ENCODE measurements at places on chromosomes 4 and X.

GRCh38 chrX:124863303-124863702, 456.4 kb upstream of the TEX13C start:
- DNase-seq: no peak

- no peak for DNase-seq
Observed at GRCh38 chrX:53321230-53321942, 40.0 kb upstream of the IQSEC2 start.

GRCh38 chr4:41413670-41414411, 124.1 kb upstream of the LIMCH1 start:
- no peak for DNase-seq

DNA sequence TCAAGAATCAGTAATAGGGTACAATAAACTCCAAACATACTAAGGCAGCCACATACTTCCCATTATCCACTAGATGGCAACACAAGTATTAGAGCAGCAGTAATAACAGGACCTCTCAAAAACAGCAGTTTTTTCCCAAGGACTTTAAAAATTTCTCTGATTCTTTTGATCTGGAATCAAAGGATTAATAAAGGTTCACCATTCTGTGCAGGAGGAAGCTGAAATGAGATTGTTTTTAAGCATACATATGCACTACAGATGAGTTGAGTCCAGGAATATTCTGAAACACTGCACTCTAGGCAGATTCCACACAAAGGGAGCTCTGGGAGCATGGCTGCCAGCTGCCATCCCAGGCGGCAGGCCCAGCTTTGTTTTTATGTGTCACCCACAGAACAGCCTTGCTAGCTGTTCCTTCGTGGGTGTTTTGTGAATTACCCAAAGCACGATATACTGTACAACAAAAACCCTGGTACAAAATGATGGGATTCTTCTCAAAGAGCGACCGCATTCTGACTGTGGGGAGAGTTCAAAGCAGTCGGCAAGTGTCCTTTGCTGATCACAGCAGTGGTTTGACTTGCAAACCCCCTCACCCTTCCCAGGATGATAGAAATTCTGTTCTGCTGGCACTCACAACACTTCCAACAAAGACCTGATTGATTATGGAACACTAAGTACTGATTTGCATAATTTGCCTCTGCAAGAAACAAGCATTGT, 61.0 kb downstream of the STX18 start:
- no peak for DNase-seq

- no peak for DNase-seq
Observed at GRCh38 chrX:70049925-70050324, at the start of gene AWAT2. Gene AWAT2, minus strand, starts transcription at chrX:70049938. Its CDS starts 6 bp downstream, at chrX:70049932.

GRCh38 chr4:24411299-24411698, 173.1 kb downstream of the DHX15 start:
- no peak for DNase-seq

DNA sequence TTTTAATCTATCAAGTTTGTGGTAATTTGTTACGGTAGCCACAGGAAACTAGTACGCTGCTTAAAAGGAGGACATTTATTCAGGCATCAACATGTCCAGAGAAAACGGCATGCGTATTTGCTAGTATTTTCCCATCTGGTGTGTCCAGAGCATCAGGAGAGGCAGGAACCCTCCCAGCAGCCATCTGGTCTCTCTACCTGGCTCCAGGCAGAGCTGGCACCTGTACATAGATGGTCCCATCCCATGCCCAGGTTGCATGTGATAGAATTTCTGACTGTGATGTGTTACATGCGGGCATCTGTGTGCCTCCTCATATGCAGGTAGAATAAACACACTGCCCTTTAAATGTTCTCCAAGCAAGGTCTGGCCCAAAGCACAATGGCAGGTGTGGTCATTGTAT, 57.9 kb upstream of the PAGE1 start:
- no peak for DNase-seq

Measured in activated CD4-positive, CD25-positive, alpha-beta regulatory T cell treated with anti-CD3 and anti-CD28 coated beads, Interleukin-2, amount 50 U/mL, for 16 hours (primary cell).